ENCODE measurements at places on chromosomes 11 and 22.

DNA sequence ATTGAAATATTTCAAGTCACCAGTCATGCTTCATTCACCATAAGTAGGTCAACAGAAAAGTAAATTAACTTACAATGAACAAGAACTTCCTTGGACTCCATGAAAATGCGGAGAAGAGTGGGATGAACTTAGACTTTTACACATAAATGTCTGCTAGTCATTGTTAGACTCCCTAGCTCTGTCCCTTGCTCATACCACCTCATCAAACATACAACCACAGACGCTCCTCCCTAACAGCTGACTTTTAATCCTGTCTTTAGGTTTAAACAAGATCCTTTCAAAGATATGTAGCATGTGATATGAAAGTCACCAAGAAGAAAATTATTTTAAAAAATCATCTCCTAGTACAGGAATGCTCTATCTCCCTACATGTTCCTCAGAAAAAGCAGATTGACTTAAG lies 248.1 kb downstream of the DLG2 start:
- DNase-seq = no peak

DNA sequence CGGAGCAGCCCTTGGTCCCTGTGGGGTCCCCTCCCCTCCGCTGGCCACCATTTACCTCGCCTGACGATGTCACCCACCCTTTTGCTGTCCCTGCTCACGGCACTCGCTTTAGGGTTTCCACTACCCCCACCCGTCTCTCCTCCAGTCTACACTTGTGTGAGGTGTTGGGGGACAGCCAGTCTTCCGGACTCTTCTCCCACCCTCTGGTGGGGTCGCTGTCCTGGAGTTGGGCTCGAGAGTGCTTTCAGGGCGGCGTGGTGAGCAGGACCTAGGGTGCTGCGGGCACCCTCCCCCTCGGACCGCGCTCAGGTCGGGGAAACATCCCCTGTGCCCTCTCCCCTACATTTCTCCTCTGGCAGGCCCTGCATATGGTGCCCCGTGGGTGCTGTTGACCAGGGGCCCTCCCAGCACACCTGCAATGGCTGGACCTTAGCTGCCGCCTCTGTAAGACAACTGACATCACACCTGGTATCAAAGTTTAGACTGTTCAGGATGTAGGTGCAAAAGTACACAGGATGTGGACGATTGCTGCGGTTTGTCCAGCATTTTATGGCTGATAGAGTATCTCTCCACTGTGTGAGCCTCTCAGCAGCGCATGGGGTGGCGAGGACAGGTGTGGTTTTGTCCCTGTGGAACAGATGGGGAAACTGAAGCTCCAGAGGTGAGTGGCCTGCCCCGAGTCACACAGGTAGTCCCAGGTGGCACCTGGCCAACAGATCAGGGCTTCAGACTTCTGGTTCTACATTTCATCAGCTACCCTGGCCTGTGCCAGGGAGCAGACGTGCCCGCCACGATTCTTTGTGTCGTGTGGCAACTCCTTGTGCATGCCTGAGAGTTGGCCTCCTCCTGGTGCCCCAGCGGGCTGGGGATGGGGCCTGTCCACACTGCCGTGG lies 1.2 kb downstream of the GRK2 start:
- DNase-seq = no peak

GRCh38 chr11:102196816-102197215 lies 86.6 kb downstream of the YAP1 start:
- DNase-seq = peak; percentile 24

GRCh38 chr11:134413043-134413825 lies 1.2 kb upstream of the B3GAT1 start:
- DNase-seq = no peak

- no peak for DNase-seq
These were observed 98.6 kb downstream of the MUC15 start for GRCh38 chr11:26473216-26474194.

GRCh38 chr11:60942970-60943565 lies 8.9 kb downstream of the SLC15A3 start:
- no peak for DNase-seq

- no peak for DNase-seq
These were observed 152.3 kb upstream of the RAG2 start for GRCh38 chr11:36750349-36750748.

- DNase-seq = no peak
These were observed 120.0 kb downstream of the SLC17A6 start for GRCh38 chr11:22458161-22458560.

- DNase-seq = no peak
These were observed 81.5 kb downstream of the MUC15 start for GRCh38 chr11:26490546-26490945.
